ENCODE measurements at places on chromosomes 7 and 10. TPM values are rescaled to one million over a fixed set of nuclear protein-coding genes. Genes with fewer than 3 reads are reported as not detected.

GRCh38 chr10:6973899-6974298, 393.8 kb upstream of the PRKCQ start:
- no peaks in the 10 kb centered on the region for H3K36me3 ChIP-seq
- H3K27me3 ChIP-seq = no peaks in the 10 kb centered on the region
- no peak overlapping the region for H3K27ac ChIP-seq
- no peaks in the 10 kb centered on the region for H3K4me1 ChIP-seq

DNA sequence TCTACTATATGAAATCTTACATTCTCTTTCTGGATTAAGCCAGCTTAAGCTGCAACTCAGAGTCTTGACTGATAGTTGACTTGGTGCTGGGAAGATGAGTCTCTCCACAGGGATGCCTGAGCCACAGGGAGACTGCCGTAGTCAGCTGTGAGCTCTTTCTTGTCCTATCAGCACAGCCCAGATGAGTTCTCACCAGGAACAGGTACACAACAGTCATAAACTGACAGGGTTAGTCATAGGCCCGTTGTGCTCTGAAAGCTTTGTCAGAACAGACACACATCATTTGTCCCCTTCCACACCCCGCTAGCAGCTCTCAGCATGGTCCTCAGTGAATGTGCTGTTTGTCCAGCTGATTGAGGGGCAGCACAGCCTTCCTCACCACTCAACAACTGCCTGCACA, 221.6 kb downstream of the RPS24 start:
- peaks cover 6% of the 10 kb centered on the region for H3K4me1 ChIP-seq
- DNase-seq = no peak
- no peak overlapping the region for H3K27ac ChIP-seq
- no peaks in the 10 kb centered on the region for H3K27me3 ChIP-seq
- no peak overlapping the region for H3K4me3 ChIP-seq

GRCh38 chr10:21505711-21506278, 19.7 kb downstream of the SKIDA1 start:
- H3K4me1 ChIP-seq = no peaks in the 10 kb centered on the region
- DNase-seq = no peak
- no peak overlapping the region for H3K27ac ChIP-seq
- H3K36me3 ChIP-seq = no peaks in the 10 kb centered on the region

DNA sequence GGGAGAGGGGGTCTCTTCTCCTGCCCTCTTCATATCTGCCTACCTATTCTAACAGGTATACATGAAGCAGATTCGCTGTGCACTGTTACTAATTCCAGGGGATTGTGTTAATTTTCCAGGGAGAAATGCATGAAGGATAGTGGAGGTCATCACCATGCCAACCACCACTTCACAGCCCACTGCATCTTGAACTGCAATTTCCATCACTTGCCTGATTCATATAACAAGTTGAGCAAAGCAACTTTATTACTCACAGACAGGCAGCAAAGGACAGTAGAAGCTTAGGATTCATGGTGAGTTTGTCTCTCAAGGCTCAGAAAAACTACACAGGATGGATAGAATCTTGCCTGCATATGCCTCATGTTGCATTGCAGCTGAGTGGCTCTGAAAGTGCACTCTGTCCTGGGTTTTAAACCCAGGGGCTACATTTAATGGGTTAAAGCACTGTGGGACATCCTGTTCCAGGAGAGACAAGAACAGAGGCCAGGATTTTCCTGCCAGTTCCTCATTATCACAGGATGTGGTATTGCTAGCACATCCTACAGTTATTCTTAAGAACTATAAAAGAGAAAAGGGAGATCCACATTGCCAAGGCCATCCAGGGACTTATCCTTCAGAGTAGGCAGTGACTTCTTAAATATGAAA, 136.9 kb upstream of the PRSS1 start:
- H3K27ac ChIP-seq = no peak overlapping the region
- H3K4me3 ChIP-seq = no peak overlapping the region
- DNase-seq = no peak
- H3K36me3 ChIP-seq = no peaks in the 10 kb centered on the region
- no peaks in the 10 kb centered on the region for H3K27me3 ChIP-seq

- no peaks in the 10 kb centered on the region for H3K27me3 ChIP-seq
- peaks cover 6% of the 10 kb centered on the region for H3K4me1 ChIP-seq
- H3K4me3 ChIP-seq = no peak overlapping the region
- DNase-seq = no peak
- no peak overlapping the region for H3K27ac ChIP-seq
- H3K36me3 ChIP-seq = no peaks in the 10 kb centered on the region
Measured at GRCh38 chr7:80488406-80488805, 23.5 kb downstream of the GNAT3 start.

Gene MPP7
- total RNA-seq = 24.8 TPM

DNA sequence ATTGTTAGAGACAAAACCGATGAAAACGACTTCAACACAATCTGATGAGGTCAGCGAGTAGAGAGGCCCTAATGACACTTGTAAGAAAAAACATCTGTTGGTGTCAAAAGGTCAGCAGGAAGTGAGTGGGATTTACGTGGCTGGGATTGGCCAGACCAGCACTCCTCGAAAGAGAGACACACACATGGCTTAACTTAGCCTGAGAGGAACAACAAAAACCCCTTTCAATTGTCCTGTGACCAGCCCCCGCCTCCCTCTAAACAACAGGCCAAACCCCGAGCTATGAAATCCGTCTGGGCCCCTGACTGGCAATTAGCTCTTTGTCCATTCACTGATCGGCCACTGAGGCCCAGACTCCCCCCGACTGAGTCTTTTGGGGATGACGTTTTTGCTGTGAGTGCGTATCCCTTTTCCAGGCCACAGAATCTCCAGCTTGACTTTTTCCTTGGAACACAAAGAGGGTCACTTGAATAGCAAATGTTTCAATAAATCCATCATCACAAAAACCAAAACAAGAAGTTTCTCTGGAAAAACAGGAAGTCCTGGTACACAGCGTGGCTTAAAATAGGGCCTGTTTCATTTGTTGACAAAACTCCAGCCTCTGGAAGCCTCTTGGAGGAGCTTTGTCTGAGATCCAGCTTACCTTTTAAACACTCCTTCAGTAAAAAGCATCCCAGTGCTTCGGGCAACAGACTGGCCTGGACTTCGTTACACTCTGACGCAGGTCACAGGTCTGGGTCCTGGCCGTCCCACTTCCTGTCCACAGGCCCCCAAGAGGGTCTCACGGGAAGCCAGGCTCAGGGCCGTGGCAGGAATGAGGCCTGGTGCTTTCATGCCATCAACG, 103.0 kb downstream of the CTBP2 start:
- H3K4me3 ChIP-seq = no peak overlapping the region
- H3K36me3 ChIP-seq = no peaks in the 10 kb centered on the region
- no peaks in the 10 kb centered on the region for H3K27me3 ChIP-seq
- peak overlapping the region; percentile 97 for H3K27ac ChIP-seq

Gene UPK3BL1
- 83.7 TPM for total RNA-seq

Gene SFR1
- total RNA-seq = 4.4 TPM

- peaks cover 3% of the 10 kb centered on the region for H3K36me3 ChIP-seq
- peak overlapping the region; percentile 48 for H3K27ac ChIP-seq
- no peak for DNase-seq
Measured at GRCh38 chr10:99930731-99931550, 78.8 kb downstream of the DNMBP start.

Measured in vagina (tissue), 2 donors.